ENCODE measurements at places on chromosomes 1 and 21. TPM values are rescaled to one million over a fixed set of nuclear protein-coding genes. Genes with fewer than 3 reads are reported as not detected.

- H3K4me1 ChIP-seq, result no peaks in the 10 kb centered on the region
- H3K27me3 ChIP-seq, result peaks cover 16% of the 10 kb centered on the region
- H3K36me3 ChIP-seq, result no peaks in the 10 kb centered on the region
- no peak overlapping the region for H3K4me3 ChIP-seq
- no peak overlapping the region for H3K27ac ChIP-seq
- DNase-seq, result no peak
Observed at GRCh38 chr1:108537976-108538375, 21.9 kb upstream of the EEIG2 start.

DNA sequence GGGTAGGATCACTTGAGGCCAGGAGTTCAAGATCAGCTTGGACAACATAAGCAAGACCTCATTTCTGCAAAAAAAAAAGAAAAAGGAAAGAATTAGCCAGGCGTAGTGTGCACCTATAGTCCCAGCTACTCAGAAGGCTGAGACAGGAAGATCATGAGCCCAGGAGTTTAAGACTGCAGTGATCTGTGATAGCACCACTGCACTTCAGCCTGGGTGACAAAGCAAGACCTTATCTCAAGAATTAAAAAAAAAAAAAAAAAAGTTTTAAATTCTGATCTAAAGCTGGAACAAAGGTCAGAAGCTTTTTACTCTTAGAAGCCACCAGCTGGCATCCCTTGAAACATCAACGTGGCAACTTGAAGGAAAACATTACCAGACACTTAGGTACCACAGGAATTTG lies 45.3 kb downstream of the HENMT1 start:
- peaks cover 23% of the 10 kb centered on the region for H3K36me3 ChIP-seq
- no peaks in the 10 kb centered on the region for H3K27me3 ChIP-seq
- H3K4me1 ChIP-seq, result no peaks in the 10 kb centered on the region
- H3K27ac ChIP-seq, result no peak overlapping the region
- DNase-seq, result no peak

DNA sequence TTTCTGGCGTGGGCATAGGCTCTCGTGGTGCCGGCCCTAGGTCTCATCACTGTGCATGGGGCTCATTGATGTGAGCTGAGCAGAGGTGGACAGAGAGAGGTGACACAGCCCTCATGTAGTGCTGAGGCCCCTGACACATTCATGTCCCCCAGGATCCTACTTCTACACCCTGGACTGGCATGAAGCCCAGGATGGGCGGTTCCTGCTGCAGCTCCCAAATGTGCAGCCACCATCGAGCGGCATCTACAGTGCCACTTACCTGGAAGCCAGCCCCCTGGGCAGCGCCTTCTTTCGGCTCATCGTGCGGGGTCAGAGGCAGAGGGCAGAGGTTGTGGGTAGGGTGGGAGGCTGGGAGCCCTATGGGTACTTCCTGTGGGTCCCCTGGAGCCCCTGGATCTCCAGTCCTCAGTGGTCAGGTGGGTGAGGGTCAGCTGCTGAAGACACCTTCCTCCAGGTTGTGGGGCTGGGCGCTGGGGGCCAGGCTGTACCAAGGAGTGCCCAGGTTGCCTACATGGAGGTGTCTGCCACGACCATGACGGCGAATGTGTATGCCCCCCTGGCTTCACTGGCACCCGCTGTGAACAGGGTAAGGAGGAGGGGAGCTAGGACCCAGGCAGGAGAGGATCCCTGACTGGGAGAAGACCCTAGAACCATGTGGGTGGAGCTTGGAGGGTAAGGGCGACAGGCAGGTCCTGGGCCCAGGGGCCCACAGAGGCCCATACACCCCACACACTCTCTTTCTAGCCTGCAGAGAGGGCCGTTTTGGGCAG lies 6.1 kb downstream of the TIE1 start:
- no peaks in the 10 kb centered on the region for H3K36me3 ChIP-seq
- H3K27me3 ChIP-seq, result no peaks in the 10 kb centered on the region
- no peak overlapping the region for H3K27ac ChIP-seq
- no peak for DNase-seq
- no peaks in the 10 kb centered on the region for H3K4me1 ChIP-seq

DNA sequence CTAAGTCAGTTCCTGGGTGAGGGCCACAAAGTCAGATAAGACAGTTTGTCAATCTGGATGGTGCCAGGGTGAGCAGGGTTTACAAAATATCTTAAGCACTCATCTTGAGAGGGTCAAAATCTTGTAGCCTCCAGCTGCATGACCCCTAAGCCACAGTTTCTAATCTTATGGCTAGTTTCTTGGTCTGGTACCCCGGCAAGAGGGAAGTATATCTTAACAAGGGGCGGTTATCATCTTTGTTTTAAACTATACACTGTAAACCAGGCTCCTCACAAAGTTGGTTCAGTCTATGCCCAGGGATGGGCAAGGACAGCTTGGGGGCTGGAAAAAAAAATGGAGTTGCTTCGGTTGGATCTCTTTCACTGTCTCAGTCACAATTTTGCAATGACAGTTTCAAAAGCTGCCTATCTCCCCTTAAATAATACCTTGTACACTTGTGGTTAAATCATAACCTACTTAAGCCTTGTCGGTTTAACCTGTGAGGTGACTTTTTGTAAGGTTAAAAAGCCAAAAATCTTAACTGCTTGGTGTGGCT lies 7.8 kb upstream of the CD46 start:
- H3K27ac ChIP-seq, result no peak overlapping the region
- no peak overlapping the region for H3K4me3 ChIP-seq
- H3K4me1 ChIP-seq, result peaks cover 4% of the 10 kb centered on the region

DNA sequence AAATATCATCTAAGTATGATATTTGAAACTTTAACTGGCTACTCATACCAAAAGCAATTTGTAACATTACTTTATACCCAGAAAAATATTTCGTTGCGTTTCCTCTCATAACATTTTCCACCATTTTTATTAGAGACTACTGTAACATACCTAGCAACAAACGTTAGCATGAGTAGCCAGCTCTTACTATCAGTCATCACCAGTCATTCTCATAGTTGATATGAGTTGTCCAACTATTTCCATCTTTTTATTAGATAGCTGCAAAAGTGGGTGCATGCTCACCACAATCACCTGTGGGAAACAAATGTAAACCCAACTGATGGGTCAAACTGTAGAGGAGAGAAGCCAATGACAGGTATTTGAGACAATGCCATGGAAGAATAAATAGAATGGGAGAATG lies 114.6 kb downstream of the AKT3 start:
- H3K27me3 ChIP-seq, result no peaks in the 10 kb centered on the region
- no peak for DNase-seq
- H3K4me3 ChIP-seq, result no peak overlapping the region
- H3K4me1 ChIP-seq, result no peaks in the 10 kb centered on the region
- no peaks in the 10 kb centered on the region for H3K36me3 ChIP-seq
- H3K27ac ChIP-seq, result no peak overlapping the region

- H3K27ac ChIP-seq, result peak overlapping the region; percentile 59
- peak; percentile 40 for DNase-seq
- peak overlapping the region; percentile 62 for H3K4me3 ChIP-seq
- no peaks in the 10 kb centered on the region for H3K36me3 ChIP-seq
- peaks cover 5% of the 10 kb centered on the region for H3K27me3 ChIP-seq
Observed at GRCh38 chr1:54475357-54475881, 69.2 kb upstream of the SSBP3 start.

The NOTCH2 gene
- 54.2 TPM for total RNA-seq

The TTC39A gene
- total RNA-seq, result not detected

The KTI12 gene
- 20.0 TPM for total RNA-seq

The MEX3A gene
- total RNA-seq, result not detected
